Activated CD4-positive, alpha-beta T cell treated with anti-CD3 and anti-CD28 coated beads, Interleukin-2, amount 50 U/mL, for 48 hours (primary cell): ENCODE measurements at places on chromosomes 1 and 21.

DNA sequence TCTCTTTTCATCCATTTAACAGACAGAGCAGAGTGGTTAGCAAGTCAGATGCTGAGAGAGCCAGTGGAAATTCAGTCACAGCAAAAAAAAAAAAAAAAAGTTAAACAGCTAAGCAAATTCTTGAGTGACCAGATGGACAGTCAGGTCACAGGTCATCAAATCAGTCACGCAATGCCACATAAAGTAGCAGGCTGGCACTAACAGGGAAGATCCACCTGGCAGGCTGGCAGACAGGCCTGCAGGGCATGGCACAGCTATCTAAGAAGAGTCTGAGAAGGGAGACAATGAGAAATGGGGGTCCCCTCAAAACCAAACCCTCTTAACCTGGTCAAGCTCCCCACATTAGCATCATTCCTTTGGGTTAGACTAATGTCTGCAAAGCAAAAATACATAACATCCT lies 371.9 kb downstream of the TTLL7 start:
- DNase-seq, result no peak

DNA sequence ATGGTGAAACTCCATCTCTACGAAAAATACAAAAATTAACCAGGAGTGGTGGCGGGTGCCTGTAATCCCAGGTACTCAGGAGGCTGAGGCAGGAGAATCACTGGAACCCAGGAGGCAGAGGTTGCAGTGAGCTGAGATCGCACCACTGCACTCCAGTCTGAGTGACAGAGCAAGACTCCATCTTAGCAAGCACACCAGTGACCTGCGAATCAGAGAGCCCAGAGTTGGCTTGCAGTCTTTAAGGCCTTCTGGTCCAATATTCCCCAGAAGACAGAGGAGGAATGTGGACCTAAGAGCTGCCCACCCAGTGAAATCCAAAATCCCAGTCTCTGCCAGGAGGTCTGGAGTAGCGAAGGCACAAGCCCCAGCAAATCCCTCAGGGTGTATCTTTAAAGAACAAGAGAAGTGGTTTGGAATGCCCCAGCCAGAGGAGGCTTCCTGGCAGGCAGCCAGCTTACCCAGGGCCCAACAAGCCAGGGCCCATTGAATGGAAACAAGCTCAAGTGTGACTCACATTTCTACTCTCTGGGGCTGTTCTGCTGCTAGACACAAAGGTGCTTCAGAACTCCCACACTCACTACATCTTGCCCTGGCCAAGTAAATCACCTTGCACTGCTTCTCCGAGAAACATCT lies 23.9 kb downstream of the GPR161 start:
- DNase-seq, result peak; percentile 76

DNA sequence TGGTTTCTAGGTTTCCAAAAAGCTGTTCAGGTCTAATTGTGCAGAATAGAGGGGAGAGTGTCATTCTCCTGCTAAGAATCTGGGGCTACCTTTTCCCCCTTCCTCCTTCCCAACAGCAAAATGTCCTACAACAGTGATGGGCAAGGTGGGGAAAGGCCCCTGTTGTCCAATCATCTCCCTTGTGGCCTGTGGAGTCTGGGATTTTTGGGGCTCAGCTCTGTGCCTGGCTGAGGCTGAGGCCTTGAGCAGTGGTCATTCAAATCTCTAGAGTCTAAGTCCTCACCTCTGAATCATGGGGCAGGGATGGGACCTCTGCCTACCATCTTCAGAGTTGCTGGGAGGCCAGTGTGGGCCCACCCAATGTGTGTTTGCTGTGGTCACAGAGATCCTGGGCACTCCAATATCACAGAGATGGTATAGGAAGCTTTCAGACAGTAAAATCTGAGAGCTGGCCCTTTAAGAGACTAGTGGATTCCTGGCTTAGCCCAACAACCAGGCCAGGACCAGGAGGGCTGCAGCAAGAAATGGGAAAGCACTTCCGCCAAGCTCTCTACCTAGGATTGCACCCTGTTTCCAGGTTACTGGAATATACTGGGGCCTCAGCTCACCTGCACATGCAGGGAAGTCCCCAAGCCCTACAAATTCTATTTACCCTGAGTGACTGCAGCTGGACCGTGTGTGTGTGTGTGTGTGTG lies 28.5 kb upstream of the TENT5C start:
- no peak for DNase-seq

GRCh38 chr1:31985430-31985829 lies 28.2 kb upstream of the KHDRBS1 start:
- no peak for DNase-seq

DNA sequence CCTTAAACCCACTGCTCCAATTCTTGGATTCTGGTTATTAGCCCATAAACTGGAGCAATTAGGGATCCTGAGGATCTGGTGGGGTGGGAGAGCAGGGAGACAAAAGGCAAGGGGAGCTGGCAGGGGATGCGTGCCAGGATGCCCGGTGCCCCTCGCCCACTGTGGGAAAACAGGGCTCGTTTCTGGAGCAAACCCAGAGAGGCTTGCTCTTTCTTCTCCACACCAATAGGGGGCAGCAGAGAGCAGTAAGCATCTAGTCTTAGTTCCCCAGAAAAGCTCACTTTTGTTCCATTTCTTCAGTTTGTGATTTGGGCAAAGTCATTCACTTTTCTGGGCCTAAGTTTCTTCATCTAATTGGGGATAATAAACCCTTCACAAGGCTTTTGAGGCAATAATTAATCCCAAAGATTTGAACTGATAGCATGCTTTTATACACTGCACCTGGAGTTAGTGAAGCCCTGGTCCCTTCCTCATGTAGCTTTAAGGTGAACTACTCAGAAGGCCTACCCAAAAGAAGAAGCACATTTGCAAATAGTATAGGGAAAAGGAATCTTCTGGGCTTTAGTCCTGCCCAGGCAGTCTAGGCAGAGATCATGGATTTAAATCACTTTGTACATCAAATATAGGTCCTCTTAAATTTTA lies 160.6 kb upstream of the USP24 start:
- DNase-seq, result peak; percentile 37

DNA sequence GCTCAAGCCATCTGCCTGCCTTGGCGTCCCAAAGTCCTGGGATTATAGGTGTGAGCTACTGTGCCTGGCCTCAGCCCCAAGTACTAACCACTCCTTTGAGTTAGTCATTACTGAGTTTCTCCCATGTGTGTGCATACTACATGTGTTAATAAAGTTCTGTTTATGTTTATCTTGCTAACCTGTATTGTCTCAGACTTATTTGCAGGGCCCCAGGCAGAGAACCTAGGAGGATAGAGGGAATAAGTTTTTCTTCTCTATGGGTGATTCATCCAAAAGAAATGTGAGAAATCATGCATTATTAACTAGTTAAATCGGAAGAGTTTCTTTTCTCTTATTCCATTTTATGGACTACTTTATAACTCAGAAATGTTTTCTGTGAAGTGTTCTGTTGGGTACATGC lies 203.9 kb upstream of the CACYBP start:
- no peak for DNase-seq

- peak; percentile 21 for DNase-seq
These were observed 558 bp upstream of the BTG3 start for GRCh38 chr21:17613242-17613676.

GRCh38 chr1:56452027-56453011 lies 127.0 kb downstream of the PLPP3 start:
- no peak for DNase-seq

DNA sequence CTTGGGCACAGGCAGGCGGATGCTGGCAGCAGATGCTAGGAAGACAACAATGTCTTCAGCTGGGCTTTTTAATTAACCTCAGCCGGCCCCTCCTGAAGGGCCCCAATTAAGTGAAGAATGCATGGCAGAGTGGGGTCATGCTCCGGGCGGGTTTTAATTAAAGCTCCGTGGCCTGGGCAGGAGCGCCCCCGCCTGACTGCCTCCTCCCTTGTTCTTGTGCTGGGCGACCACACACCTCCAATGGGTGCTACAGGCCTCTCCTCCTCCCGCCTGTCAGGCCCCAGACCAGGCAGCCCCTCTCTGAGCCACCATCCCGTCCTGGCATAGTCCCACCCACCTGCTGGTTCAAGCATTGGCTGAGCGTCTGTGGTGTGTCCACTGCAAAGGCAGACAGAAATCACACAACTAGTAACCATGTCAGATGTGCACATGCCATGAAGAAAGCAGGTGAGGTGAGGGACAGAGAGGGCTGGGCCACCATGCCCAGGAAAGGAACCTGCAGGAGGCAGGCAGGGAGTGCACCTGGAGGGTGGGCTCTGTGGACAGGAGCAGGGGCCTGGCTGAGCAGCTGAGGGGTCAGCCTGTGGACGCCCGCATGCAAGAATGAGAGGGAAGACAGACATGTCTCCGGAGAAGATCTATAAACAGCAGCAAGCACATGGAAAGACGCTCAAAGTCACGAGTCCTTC lies 8.5 kb upstream of the ARF1 start:
- DNase-seq, result no peak

DNA sequence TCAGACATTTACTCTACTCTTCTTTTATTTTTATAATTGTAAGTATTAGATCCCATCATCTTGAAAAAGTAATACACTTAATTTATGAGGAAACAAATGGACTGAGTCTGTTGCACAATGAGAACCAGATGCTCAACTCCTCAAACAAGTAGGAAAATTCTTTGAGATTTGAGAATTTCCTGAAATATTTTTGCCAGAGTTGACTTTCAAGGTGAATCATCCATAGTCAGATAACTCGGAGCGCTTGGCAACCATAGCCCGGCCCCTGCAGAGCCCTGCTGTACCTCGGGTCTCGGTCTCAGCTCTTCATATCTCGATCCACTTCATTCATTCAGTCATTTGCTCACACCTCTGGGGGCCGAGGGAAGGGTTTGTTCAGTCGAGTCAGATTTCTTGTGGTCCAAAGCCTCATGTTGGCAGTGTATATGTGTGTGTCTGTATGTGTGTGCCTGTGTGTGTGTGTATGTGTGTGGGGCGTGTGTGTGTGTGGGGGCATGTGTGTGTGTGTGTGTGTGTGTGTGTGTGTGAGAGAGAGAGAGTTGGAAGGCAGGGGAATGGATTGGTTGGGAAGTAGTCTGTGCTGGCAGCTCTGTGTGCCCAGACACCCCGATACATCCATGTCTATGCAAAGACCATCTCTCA lies 18.1 kb upstream of the PCP4 start:
- DNase-seq, result no peak

GRCh38 chr1:223739366-223740037 lies 27.2 kb downstream of the CAPN2 start:
- DNase-seq, result no peak

GRCh38 chr1:234932106-234932505 lies 196.5 kb downstream of the TOMM20 start:
- no peak for DNase-seq

DNA sequence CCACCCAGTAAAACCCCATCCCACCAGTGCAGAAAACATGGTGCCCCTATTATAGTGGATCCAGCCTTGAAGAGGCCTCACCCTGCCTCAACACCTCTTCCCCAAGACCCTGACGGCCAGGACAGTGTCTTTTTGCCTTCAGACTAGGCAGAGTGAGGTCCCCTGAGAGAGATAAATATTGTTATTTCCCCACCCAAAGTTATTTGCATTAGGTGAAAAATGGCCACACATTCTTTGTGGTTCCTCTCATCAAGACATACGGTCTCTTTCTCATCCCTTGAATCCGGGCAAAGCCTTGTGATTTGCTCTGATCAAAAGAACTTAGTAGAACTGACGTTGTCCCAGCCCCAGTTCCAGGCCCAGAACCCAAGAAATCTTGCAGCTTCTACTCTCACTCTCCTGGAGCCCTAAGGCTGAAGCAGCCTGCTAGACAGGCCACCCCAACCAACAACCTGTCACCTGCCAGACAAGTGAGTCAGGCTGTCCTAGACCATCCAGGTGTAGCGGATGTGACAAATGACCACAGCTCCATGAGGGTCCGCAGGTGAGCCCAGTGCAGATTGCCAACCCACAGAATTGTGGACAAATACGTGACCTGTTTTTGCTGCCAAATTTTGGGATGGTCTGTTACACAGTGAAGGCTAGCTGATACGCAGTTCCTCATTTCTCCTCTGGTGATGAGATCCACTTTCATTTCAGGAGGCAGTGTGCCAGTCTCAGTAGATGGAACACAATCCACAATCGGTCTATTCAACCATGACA lies 8.1 kb upstream of the SSU72 start:
- DNase-seq, result no peak

DNA sequence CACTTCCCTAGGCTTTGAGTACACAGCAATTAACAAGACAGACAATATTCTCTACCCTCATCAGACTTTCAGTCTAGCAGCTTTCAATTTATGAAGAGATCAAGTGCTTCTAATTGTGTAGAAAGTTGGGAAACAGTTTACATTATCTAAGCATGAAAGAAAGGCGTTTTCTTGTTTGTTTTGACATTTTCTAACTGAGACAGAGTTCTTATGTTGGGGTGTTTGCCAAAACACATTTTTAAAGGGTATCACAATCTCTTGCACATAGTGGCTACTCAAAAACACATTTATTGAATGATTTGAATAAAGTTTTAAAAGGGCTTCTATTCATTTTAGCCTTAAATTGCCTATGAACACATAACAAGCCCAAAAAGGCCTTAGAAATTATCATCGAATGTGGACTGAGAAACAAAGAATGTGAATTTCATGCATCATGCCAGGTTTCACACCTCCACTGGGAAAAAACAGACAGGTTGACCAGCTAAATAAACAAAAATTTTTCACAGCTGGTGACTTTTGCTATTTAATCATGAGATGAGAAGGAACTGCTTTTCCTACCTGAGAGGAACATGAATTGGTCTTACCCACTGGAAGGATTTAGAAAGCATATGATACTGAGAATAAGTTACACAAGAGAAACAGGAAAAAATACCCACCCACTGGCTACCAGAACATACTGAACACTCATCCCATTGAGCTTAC lies 394.5 kb upstream of the PKN2 start:
- DNase-seq, result no peak

DNA sequence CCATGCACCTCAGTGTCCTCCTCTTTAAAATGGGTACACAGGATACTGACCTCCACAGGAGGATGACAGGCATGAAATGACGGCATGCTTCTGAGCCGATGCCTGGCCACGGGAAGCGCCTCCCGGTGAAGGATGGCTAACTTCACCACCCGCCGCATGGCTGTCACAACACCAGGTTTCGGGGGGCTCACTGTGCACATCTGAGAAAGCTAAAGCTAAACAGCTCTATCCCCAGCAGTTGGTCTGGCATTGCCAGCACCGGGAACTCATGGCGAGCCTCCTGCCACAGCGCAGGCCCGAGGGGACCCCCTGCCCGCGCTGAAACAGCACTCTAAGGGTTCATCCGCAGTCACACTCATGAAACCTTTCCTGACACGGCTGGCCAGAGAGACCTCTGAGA lies 16.0 kb downstream of the NPHP4 start:
- DNase-seq, result no peak

GRCh38 chr1:198255784-198256183 lies 99.0 kb downstream of the NEK7 start:
- no peak for DNase-seq

GRCh38 chr1:30919025-30919881 lies 10.7 kb upstream of the SDC3 start:
- DNase-seq, result no peak

DNA sequence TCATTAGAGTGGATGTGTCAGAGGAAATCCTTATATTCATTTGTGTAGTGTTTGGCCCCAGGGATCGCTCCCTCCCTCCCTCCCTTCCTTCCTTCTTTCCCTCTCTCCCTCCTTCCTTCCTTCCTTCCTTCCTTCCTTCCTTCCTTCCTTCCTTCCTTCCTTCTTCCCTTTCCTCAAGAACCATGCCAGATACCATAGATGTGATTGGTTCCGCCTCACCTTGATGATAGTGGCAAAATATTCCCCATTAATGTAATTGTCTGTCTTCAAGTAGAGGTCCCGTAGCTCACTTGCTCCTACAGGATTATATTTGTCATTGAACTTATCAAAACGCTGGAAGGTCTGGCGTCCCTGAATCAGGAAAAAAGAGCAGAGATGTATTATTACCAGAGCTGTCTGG lies 7.8 kb upstream of the DENND2C start:
- DNase-seq, result no peak
